H1 (cell line): ENCODE measurements at places on chromosomes 3 and 15. TPM values are rescaled to one million over a fixed set of nuclear protein-coding genes. Genes with fewer than 3 reads are reported as not detected.

DNA sequence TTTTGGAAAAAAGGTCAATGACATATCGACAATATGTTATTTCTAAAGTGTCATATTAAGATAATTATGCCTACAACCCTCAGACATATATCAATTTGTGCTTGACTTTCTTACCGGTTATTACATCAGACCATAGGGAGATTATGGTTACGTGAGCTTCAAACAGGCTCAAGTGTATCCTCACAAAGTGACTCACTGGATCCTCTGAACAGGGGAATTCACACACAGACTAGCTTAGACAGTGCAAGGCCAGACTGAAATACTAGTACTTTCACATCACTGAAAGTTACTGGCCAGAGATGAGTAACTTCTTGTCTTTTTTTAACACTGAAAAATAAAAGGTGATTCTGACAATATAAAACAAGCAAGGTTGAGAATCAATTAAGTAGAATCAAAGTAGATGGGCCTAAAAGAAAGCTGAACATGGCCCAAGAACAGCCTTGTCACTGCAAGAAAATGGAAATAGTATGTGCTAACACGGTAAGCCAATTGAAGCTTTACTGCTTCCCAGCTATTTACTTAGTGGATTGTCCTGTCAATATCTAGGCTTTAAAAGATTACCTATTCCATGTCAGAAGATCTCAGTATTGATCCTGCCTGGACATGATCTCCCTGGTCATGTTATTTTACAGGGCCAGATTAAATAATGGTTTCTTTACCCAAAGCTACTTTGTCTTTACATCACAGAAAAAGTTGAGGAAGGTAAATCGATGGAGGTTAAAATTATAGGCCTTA, 848.6 kb downstream of the ROBO1 start:
- no peak for DNase-seq

DNA sequence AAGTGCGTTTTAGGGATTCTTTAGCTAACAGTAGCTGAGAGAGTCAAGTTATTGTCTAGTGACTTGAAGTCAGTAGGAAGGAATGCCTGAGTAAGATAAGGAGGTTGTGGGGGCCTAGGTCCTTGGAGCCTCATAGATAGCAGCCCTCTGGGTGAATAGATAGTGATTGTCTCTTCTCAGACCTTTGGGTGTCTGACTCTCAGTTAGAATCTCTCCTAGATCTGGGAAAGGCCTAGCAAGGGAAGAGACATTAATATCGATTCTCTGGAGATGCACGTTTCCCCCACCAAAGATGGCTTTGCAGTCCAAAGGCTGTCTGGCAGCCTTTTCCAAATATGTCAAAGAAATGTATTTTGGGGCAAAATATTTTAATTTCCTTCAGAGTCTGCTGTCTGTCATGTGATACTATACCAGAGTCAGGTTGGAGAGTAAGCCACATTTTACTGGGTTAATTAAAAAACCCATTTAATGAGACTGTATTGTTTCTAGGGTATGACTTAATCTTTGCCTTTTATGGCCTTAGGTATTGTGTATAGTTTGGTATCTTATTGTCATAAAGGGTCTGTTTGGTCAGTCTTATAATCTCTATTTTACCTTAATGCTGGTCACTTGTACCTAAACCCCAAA, 92.2 kb downstream of the ST6GAL1 start:
- DNase-seq: peak; percentile 23

- DNase-seq: no peak
These were observed 183.4 kb upstream of the TOPAZ1 start for GRCh38 chr3:44058022-44058867.

DNA sequence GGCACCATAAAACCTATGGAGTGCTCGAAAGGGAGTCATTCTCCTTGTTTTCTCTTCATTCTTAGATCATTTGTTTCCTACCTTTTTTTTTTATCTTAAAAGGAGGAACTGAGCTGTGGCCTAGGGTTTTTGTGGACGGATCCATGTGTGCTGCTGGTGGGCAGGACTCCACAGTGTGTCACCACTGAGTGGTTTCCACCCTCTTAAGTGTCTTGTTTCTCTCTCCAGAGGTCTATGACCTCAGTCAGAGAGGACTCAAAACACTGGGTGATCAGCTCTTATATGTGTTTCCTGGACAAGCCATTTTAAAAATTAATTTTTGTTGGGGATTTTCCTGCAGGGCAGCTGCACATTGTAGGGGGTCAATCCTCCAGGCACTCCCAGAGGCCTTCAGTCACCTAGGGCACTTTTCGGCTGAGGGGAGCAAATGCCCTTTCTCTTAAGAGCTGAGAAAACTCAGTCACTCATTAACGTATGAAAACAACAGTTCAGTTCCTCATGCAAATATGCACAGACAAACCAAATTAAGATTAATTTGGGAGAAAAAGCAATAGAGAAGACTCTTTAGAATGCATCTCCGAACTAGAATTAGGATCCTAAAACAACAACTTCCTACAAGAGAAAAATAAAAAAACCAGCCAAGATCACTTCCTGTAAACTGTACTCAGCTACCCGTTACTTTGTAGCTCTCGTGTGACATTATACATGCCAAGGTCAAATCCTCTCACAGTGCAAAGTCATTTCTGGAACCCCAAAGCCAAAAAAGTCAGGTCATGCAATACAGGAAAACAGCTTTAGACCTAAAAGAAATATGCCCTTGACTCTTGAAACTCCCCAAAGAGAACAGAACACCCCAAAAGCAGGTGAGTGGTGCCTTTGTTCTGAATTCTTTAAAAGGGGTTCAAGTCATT, 27.6 kb upstream of the FAM3D start:
- DNase-seq: no peak

GRCh38 chr3:37990527-37990926, at the start of gene VILL:
Gene VILL (plus strand): TSS chr3:37990786. CDS start chr3:37993673, 2,887 bp downstream.
- no peak for DNase-seq

DNA sequence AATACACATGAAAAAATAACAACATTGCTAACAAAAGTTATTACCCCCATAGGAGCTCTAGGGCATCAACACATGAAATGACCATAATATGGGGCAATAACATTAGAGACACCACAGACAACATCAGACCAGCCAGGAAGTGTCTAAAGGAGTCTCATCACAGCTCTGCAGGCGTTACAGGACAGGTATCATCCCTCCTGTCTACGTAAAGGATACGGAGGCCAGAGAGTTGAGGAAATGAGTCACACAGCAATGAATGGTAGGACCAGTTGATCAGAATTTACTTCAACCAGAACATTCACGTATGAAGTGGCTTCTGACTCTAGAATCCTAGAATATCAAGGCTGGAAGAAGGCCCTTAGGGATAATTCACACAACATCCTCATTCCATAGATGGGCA, 1.8 kb downstream of the NME9 start:
- no peak for DNase-seq

DNA sequence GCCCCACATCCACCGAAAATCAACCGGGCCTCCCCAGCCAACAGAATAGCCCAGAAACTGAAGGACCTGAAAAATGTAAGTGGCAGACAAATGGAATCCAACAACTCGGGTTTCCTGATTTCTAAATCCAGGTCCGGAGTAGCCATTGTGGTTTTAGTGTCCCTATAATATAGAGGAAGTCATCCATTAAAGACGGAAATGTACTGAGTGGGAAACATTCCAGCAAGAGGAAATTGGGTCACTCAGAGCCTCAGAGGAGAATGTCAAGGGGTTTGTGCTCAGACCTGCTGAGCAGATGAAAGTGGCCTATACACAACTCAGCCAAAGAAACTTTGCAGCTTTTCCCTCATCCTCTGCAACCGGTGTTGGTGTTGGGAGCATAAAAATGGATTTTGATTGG, 366.7 kb downstream of the ERC2 start:
- DNase-seq: no peak

DNA sequence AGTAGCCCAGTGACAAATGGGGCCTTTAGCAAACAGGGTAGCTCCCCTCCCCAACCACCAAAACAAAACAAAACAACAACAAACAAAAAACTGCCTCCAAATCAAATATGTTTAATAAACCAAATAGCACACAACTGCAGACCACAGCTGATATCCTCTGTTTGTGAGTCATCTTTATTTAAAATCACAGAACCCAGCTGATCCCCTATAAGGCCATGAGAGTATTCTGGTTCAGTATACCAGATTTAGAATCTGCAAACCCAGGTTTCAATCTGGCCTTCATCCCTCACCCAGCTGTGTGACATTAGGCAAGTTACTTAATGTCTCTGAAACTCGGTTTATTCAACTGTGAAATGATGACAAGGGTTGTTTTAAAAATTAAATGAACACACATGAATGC, 124.5 kb downstream of the SUCLG2 start:
- no peak for DNase-seq

GRCh38 chr3:58274027-58274614, 31.9 kb upstream of the RPP14 start:
- DNase-seq: no peak

DNA sequence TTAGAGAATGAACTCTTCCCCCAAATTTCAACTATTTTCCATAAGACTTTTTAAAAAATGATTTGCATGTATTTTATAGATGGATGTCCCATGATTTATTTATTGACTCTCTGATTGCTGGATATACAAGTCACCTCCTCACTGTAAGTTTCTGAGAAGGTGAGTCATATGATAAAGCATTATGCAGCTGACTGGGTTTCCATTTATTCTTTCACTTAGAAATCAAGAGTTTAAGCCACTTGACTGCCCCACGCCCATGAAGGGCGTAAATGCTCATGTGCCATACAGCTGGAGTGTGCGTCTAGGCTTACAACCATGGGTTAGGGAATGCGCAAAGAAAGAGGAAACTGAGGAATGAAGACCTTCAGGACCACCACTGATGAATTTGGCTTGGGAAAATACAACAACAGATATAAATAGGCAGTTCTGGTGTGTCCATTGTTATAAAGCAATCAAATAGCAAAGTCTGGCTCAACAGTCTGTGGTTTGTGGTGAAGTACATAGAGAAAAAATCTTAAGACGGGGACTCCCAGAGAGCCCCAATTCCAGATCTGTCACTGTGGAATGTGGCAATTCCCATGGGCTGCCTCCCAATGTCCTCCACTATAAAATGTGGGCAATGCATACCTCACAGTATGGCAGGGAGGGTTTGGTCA, 20.3 kb downstream of the SLCO2A1 start:
- DNase-seq: no peak

- no peak for DNase-seq
These were observed 82.5 kb downstream of the XXYLT1 start for GRCh38 chr3:195188426-195188927.

- DNase-seq: peak; percentile 94
These were observed at the start of gene HSPBAP1 for GRCh38 chr3:122793568-122794416. Gene HSPBAP1 (minus strand): TSS chr3:122793831. CDS start chr3:122793680, 151 bp downstream.

- no peak for DNase-seq
These were observed 103.5 kb upstream of the NECTIN3 start for GRCh38 chr3:110968076-110968475.

DNA sequence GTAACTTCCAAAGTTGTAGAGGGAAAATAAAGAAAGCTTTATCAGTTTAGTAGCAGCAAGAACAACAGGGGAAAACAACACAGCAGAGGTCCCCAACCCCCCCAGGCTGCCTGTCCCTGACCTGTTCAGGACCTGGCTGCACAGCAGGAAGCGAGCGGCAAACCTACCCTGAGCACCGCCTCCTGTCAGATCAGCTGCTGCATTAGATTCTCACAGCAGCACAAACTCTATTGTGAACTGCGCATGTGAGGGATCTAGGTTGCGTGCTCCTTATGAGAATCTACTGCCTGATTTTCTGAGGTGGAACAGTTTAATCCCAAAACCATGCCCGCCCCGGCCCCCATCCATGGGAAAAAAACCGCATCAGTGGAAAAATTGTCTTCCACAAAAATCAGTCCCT, 40.3 kb downstream of the USP50 start:
- no peak for DNase-seq

- no peak for DNase-seq
These were observed 78.9 kb downstream of the FAM81A start for GRCh38 chr15:59516655-59517461.

GRCh38 chr3:127377801-127378655, 90.2 kb upstream of the PRR20G start:
- DNase-seq: no peak

DNA sequence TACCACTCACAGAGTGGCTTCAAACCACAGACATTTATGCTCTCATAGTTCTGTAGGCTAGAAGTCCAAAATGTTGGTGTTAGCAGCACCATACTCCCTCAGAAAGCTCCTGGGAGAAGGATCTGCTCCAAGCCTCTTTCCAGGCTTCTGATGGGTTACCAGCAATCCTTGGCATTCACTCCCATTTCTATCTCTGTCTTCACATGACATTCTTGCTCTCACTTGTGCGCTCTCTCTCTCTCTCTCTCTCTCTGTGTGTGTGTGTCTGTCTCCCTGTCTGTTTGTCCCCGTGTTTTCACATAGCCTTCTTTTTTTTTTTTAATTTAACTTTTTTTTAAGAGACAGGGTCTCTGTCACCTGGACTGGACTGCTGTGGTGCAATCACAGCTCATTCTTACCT, 26.3 kb downstream of the CDAN1 start:
- DNase-seq: no peak

- DNase-seq: no peak
These were observed 413.5 kb downstream of the MECOM start for GRCh38 chr3:169250000-169250399.

DNA sequence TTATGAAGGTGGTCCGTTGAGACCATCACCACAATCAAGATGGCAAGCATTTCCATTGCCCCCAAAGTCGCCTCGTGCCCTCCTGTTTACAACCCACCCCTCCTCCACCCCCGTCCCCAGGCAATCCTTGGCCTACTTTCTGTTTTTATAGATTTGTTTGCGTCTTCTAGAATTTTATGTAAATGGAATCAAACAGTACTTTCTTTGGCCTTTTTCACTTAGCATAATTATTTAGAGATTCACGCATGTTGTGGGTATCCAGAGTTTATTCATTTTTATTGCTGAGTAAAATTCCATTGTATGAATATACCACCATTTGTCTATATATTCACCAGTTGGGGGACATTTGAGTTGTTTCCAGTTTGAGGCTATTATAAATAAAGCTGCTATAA, 66.6 kb downstream of the LSM3 start:
- no peak for DNase-seq

GRCh38 chr15:88454236-88454635, 13.0 kb downstream of the MRPL46 start:
- no peak for DNase-seq

DNA sequence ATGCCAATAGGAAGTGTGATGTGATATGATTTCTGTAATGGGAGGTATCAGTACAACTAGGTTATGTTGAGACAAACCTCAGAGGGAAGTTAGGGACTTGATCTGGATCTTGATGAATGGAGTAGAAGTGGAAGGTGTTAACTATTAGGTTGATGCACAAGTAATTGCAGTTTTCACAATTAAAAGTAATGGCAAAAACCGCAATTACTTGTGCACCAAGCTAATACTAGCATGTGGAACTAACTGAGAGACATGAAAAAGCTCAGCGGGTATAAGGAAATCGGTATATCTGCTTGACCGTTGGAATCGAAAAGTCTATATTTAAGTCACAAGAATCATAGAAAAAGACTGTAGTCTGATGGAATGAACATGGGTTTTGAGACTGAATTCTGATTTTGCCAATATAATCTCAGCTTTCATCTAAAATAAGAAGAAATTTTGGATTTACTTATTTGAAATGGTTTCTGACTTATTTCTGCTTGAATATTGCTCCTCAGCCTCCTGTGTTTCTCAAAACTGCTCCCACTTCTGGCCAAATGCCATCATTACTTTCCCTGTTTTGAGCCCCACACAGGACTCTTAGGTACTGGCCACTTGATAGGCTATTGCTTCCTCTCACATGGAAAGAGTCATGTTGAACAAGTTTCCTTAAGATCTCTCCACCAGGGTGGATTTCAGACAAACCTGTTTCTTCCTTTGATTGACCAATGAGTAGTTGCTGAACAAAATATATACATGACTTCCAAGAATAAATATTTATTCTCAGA, 271.5 kb upstream of the COL8A1 start:
- DNase-seq: peak; percentile 48

The C3orf62 gene
- 3.0 and 3.2 TPM in 2 replicates for total RNA-seq

The STX19 gene
- total RNA-seq: not detected in 2 replicates

The SLC6A20 gene
- total RNA-seq: not detected in 2 replicates

The EPHB1 gene
- total RNA-seq: 5.9 TPM in 2 replicates

The BRPF1 gene
- total RNA-seq: 21.7 and 27.7 TPM in 2 replicates

The LYZL4 gene
- total RNA-seq: not detected in 2 replicates
